Activated B cell treated with CpG ODN at 0.5 μM for 24 hours (primary cell): ENCODE measurements at places on chromosomes 11 and 22.

DNA sequence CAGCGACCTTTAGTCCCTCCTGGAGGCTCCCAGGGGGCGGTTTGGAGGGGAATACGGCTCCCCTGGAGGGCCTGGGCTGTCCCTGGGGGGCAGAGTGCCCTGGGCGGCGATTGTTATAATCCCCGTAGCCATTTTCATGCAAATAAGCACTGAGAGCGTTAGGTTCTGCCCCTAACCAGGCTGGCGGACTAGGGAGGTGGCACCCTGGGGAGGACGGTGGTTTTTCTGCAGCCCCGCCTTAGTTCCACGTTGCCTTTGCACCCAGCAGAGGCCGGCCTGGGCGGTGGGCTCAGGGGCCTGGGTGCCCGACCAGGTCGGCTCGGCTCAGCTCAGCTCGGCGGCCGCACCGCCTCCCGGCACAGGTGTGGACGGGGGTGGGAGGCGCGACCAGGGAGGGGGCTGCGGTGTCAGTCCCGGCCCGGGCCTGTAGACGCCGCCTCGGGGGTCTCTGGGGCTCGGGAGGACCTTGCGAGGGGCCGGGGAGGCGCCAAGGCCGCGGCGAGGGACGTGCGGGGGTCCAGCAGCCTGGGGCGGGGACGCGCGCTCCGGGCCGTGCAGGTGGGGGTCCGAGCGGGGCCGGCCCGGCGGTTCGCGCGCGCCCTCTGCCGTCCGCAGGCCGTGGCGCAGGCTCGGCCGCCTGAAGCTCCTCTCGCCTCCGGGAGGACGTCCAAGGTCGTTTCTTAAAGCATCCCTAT lies 2.3 kb upstream of the DUSP8 start:
- H3K36me3 ChIP-seq, result no peaks in the 10 kb centered on the region
- H3K27me3 ChIP-seq, result peaks cover 16% of the 10 kb centered on the region
- DNase-seq, result peak; percentile 78
- peak overlapping the region; percentile 69 for H3K27ac ChIP-seq
- H3K4me1 ChIP-seq, result peaks cover 12% of the 10 kb centered on the region

GRCh38 chr22:25624476-25624875 lies 60.0 kb downstream of the GRK3 start:
- peak overlapping the region; percentile 41 for H3K27ac ChIP-seq
- no peaks in the 10 kb centered on the region for H3K27me3 ChIP-seq
- H3K4me1 ChIP-seq, result peaks cover 43% of the 10 kb centered on the region
- H3K36me3 ChIP-seq, result peaks cover 24% of the 10 kb centered on the region
- H3K4me3 ChIP-seq, result no peak overlapping the region

DNA sequence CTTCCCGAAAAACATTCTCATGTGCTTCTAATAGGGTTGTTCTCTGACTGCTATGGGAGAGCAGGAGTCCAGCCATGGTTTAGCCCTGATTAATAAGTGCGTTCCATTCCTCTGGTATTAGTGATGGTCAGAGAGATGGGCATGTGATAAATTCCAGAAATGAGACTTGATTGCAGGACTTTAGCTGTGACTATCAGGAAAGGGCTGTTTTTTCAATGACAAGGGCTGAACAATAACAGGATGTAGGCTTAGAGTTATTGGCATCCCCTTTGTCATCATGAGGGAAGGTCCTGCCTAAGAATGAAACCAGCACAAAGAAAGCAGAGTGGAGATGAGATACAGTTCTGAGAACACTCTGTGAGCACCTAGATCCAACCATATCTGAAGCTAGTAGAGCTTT lies 494.6 kb downstream of the MIAT start:
- H3K4me3 ChIP-seq, result no peak overlapping the region
- H3K27ac ChIP-seq, result no peak overlapping the region
- peaks cover 14% of the 10 kb centered on the region for H3K27me3 ChIP-seq
- DNase-seq, result no peak
- H3K36me3 ChIP-seq, result no peaks in the 10 kb centered on the region

DNA sequence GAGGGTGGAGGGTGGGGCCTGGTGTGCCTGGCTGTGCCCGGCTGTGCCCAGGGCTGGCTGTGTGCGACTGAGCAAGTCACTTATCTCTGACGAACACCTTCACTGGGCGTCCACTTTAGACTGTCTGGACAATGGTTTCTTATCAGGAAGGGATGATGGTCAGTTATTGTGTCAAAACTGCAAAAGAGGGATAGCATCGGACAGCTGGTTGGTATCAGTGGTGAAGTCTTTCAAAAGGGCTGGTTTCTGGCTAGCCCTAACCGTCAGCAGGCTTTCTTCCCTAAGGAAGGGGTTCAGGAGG lies 4.1 kb upstream of the MGAT3 start:
- no peak overlapping the region for H3K4me3 ChIP-seq
- no peaks in the 10 kb centered on the region for H3K27me3 ChIP-seq
- peak overlapping the region; percentile 67 for H3K27ac ChIP-seq
- H3K4me1 ChIP-seq, result peaks cover 78% of the 10 kb centered on the region

DNA sequence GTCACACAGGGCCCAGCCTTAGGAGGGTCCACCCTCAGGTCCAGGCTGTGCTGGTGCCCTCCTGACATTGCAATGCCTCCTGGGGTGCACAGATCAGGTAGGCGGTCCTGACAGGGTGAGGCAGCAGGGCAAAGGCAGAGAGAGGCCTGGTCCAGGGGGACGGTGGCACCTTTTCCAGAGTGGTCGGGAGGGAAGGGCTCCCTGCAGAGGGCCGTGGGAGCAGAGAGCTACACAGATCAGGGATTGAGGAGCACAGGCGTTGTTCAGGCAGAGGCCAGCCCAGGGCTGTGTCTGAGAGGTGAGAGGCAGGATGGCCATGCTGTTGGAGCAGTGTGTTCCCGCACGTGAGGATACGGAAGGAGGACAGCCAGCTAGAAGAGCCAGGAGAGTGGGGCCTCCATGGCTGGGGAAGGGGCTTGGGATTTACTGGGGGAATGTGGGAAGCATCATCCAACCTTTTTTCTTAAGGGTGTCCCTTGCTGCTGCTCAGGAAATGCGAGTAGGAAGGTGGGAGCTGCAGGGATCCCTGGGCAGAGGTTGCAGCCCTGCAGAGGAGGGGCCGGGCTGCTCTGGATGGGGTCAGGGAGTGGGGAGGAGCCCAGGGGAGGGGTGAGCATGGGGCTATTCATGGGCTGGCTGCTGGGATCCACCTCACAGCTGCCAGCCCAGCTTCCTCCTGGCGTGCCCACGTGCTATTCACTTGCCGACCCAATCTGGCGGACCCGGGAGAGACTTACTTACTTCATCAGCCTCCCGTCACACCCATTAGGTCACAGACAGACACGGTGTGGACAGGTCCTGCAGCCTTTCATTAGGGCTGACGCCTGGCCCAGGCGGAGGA lies 1516.4 kb downstream of the TBC1D22A start:
- no peak overlapping the region for H3K27ac ChIP-seq
- no peak for DNase-seq

DNA sequence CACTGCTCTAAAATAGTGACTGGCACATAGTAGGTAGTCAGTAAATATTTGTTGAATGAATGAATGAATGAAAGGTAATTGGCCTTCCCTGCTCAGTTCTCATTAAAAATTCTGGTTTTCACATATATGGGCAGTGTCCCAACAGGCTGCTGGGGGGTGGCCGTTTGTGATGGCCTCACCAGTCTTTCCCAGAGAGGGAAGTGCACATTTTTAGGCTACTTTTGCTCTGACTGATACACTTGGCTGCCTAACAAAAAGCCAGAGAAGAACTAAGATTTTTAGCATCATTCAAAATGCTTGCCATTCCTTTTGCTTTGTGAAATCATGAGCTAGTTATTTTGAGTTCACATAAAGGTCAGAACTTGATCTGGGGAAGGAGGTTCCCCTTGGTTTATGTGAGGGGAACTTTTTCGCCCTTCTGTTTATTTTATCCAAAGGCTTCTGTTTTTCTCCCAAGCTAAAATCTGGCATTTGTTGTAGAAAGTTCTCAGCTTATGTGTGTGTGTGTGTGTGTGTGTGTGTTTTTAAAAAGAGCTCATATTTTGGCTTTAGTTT lies 83.1 kb downstream of the PTPRJ start:
- no peak overlapping the region for H3K4me3 ChIP-seq
- H3K27ac ChIP-seq, result peak overlapping the region; percentile 12
- no peak for DNase-seq
- peaks cover 56% of the 10 kb centered on the region for H3K4me1 ChIP-seq

GRCh38 chr11:119185981-119186634 lies 833 bp downstream of the NHERF4 start:
- H3K36me3 ChIP-seq, result peaks cover 3% of the 10 kb centered on the region
- no peak overlapping the region for H3K4me3 ChIP-seq
- DNase-seq, result no peak
- peaks cover 8% of the 10 kb centered on the region for H3K4me1 ChIP-seq
- peaks cover 9% of the 10 kb centered on the region for H3K27me3 ChIP-seq
- H3K27ac ChIP-seq, result no peak overlapping the region

DNA sequence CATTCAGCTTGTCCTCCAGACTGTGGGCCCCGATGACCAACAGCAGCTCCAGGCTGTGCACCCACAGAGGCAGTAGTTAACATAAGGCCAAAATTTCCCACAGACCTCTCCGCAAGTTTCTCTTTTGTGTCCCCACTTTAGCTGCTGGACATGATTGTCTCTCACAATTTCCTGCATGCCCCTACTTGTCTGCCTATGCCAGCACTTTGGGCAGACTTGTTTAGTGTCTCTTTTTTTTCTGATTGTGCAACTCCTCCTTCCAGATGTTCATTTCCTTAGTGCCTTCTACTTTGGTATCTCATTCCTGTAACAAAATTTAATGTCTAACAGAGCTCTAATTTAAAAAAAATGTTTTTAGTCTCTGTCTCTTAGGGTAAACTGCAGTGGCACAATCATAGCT lies 23.8 kb upstream of the SCN3B start:
- no peak overlapping the region for H3K27ac ChIP-seq
- peaks cover 5% of the 10 kb centered on the region for H3K27me3 ChIP-seq
- DNase-seq, result no peak
- no peaks in the 10 kb centered on the region for H3K36me3 ChIP-seq
- no peak overlapping the region for H3K4me3 ChIP-seq
- no peaks in the 10 kb centered on the region for H3K4me1 ChIP-seq

GRCh38 chr11:9176550-9176949 lies 85.2 kb upstream of the SCUBE2 start:
- H3K27ac ChIP-seq, result no peak overlapping the region
- H3K36me3 ChIP-seq, result peaks cover 69% of the 10 kb centered on the region
- no peaks in the 10 kb centered on the region for H3K4me1 ChIP-seq
- no peak for DNase-seq
- no peak overlapping the region for H3K4me3 ChIP-seq

- no peak for DNase-seq
- H3K27ac ChIP-seq, result no peak overlapping the region
Observed at GRCh38 chr11:17533778-17534415, 10.3 kb downstream of the USH1C start.

GRCh38 chr11:130123414-130124040 lies 36.1 kb upstream of the ST14 start:
- H3K27me3 ChIP-seq, result no peaks in the 10 kb centered on the region
- H3K4me1 ChIP-seq, result peaks cover 62% of the 10 kb centered on the region
- H3K36me3 ChIP-seq, result peaks cover 47% of the 10 kb centered on the region
- H3K4me3 ChIP-seq, result no peak overlapping the region

GRCh38 chr11:2537010-2537705 lies 92.3 kb downstream of the KCNQ1 start:
- no peak overlapping the region for H3K4me3 ChIP-seq
- no peak overlapping the region for H3K27ac ChIP-seq
- no peaks in the 10 kb centered on the region for H3K36me3 ChIP-seq

GRCh38 chr11:59141673-59142460 lies 789 bp upstream of the FAM111A start:
- H3K36me3 ChIP-seq, result peaks cover 35% of the 10 kb centered on the region
- no peak for DNase-seq
- peaks cover 61% of the 10 kb centered on the region for H3K4me1 ChIP-seq
- H3K27me3 ChIP-seq, result no peaks in the 10 kb centered on the region

DNA sequence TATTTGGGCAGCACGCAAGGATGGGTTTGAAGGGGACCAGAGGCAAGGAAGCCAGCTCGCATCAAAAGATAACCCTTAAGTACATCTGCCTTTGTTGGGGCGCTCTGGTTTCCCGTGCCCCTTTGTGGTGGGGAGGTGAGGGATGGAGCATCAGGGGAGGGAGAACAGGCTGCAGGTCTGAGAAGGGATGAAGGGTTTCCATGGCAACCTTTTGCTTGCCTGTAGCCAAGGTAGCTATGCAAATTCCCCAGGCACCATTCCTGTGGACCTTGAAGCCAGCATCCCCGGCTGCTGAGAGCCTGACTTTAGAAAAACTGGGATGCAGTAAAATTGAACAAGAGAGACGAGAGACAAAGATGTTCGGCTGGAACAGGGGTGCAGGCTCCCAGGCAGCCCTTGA lies 75.7 kb downstream of the SEZ6L start:
- no peaks in the 10 kb centered on the region for H3K4me1 ChIP-seq
- no peaks in the 10 kb centered on the region for H3K36me3 ChIP-seq
- no peak overlapping the region for H3K4me3 ChIP-seq
- H3K27me3 ChIP-seq, result peaks cover 16% of the 10 kb centered on the region
- no peak for DNase-seq

DNA sequence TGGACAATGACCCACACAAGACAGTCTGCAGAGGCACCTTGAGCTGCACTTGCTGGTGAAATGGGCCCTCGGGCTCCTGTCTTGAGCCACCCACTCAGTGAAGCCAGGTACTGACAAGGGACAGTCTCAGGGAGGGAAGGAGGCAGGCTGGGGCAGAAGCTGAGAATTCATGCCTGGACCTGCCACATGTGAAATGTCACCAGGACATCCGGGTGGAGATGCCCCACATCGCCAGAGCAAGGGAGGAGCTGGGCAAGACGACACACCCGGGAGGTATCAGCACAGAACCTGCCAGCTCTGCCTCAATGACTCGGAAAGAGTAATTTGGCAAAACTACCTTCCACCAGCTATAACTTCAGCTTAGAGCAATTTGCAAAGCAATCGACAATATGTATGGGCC lies 23.5 kb downstream of the CPT1A start:
- no peak overlapping the region for H3K27ac ChIP-seq
- no peak overlapping the region for H3K4me3 ChIP-seq
- DNase-seq, result no peak
- H3K36me3 ChIP-seq, result peaks cover 8% of the 10 kb centered on the region
- H3K4me1 ChIP-seq, result peaks cover 35% of the 10 kb centered on the region

GRCh38 chr22:37233751-37234631 lies 10.1 kb downstream of the RAC2 start:
- H3K36me3 ChIP-seq, result peaks cover 90% of the 10 kb centered on the region
- peak overlapping the region; percentile 93 for H3K27ac ChIP-seq
- H3K4me3 ChIP-seq, result no peak overlapping the region
- no peaks in the 10 kb centered on the region for H3K27me3 ChIP-seq
- peaks cover 98% of the 10 kb centered on the region for H3K4me1 ChIP-seq

DNA sequence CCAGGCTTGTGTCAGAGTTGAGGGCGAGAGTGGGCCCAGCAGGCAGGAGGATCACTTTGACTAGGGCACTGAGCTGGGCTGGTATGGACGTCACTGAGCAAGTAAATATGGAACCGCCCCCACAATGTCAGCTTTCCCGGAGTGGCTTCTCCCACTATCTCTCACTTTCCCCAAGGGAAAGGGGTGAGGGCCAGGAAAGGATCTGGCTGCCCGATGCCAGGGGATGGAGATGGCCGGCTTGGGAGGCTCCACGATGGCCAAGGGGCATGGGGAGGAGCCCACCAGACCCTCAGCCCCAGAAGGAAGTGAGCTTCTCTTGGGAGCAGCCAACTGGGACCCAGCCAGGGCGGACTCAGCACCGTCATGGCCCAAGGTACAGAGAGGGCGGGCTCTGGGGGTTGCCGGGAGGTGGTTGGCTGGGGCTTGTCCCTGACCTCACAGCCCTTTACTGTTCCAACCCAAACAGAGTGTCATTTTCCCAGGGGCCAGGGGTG lies 8.7 kb downstream of the PRDM11 start:
- H3K4me3 ChIP-seq, result no peak overlapping the region
- H3K4me1 ChIP-seq, result peaks cover 28% of the 10 kb centered on the region
- no peaks in the 10 kb centered on the region for H3K27me3 ChIP-seq
- H3K36me3 ChIP-seq, result peaks cover 4% of the 10 kb centered on the region
- no peak overlapping the region for H3K27ac ChIP-seq
